ENCODE measurements at places on chromosomes 5 and 9.

DNA sequence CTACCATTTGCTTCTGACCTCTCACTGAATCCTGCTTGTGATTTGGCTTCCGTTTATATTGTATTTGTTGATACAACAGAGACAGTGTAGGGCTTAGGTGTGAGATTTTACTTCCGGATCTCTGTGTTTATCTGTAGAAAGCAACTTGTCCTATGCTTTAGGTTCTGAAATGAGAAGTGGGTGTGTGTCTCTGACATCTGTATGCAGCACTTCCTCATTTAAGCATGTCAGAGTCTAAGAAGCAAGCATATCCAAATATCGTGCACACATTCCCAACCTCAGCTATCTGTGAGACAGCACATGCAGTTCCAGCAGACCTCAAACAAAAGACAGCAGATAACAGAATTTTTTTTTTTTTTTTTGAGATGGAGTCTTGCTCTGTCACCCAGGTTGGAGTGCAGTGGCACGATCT lies 16.3 kb downstream of the KLF9 start:
- no peak for DNase-seq

DNA sequence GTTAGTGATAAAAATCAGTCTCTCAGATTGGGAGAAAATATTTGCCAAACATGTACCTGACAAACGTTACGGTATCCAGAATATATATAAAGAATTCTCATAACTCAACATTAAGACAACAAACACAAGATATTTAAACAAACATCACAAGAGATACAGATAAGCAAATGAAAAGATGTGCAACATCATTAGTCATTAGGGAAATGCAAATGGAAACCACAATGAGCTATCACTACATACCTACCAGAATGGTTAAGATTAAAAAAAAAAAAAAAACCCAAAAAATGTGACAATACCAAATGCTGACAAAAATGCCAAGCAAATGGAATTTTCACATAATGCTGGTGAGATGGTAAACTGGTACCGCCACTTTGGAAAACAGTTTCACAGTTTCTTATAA lies 15.4 kb downstream of the CERT1 start:
- no peak for DNase-seq

DNA sequence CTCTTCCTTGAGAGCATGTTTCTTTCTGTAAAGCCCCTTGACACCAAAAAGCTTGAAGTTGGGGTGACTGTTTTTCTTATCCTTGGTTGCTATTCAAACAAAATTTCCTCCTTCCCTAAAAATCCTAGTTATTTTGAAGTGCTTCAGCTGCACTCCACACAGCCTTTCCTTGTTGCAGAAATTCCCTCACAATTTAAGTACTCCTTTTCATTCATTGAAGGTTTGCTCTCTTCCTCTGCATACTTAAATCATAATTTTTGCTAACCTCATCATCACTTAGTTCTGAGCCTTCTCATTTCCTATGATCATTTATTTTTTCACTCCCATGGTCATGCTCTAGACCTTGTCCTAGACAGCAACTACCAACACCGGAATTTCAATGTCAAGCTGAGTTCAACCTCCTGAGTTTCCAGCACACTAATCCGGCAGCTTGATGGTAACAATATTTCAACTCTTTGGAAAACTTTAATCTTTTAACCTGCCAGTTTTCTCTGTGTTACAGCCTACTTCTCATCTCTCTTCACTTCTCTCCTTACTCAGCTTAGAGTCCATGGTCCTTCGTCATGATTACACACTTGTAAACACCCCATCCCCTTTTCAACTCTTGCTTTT lies 78.7 kb upstream of the ACTBL2 start:
- DNase-seq = no peak

- no peak for DNase-seq
Observed at GRCh38 chr5:143801252-143801939, 10.6 kb upstream of the HMHB1 start.

DNA sequence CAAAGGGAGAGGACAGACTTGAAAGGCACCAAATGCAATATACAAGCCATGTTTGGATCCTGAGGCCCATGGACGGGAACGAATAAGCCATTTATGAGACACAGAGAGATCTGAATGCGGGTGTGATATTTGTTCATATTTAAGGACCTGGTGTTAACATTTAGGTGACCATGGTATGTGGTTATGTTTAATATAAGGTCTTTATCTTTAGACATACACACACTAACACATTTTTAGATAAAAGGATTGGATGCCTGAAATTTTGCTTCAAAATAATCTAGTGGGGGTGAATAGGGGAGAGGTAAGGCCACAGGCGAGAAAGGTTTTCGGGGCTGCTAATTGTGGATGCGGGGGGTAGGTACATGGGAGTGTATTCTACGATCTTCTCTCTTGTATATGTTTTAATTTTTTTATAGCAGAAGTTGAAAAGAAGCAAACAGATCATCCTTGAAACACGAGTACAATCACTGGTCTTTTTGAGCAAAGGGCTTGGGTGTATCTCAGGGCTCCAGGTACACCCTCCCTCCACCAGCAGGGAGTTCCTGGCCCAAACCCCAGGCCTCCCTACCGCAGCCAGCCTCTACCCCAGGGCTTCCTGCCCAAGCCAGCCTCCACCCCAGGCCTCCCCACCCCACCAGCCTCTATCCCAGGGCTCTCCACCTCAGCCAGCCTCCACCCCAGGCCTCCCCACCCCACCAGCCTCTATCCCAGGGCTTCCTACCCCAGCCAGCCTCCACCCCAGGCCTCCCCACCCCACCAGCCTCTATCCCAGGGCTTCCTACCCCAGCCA lies 12.2 kb downstream of the AKNA start:
- DNase-seq = no peak

- DNase-seq = no peak
Observed at GRCh38 chr5:84383296-84383815, 1.3 kb downstream of the EDIL3 start.

GRCh38 chr5:73861313-73861988 lies 235.5 kb downstream of the ARHGEF28 start:
- no peak for DNase-seq

GRCh38 chr9:86713970-86714369 lies 233.3 kb downstream of the GAS1 start:
- DNase-seq = no peak

GRCh38 chr5:168434746-168435321 lies 51.4 kb upstream of the RARS1 start:
- no peak for DNase-seq

- DNase-seq = no peak
Observed at GRCh38 chr9:134216449-134216951, 52.1 kb upstream of the RNU6ATAC start.

DNA sequence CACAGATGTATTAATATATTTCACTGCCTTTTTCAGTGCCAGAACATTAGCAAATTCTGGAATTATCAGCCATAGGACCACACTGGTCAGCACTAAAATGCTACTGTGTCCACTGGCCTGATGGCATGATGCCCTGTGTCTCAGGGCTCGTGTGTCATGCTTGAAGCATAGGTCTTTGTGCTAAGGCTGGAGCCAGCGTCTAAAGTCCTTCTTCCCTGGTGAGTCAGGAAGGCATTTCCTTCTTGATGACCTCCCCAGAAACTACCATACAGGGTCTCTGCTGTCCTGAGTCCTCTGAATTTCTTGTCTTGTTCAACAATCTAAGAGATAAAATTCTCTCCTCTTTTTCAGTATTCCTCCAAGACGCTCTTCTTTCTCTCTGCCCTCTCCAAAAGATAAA lies 489.9 kb downstream of the PSAT1 start:
- no peak for DNase-seq

- DNase-seq = no peak
Observed at GRCh38 chr5:96986450-96986849, 50.6 kb downstream of the LNPEP start.

DNA sequence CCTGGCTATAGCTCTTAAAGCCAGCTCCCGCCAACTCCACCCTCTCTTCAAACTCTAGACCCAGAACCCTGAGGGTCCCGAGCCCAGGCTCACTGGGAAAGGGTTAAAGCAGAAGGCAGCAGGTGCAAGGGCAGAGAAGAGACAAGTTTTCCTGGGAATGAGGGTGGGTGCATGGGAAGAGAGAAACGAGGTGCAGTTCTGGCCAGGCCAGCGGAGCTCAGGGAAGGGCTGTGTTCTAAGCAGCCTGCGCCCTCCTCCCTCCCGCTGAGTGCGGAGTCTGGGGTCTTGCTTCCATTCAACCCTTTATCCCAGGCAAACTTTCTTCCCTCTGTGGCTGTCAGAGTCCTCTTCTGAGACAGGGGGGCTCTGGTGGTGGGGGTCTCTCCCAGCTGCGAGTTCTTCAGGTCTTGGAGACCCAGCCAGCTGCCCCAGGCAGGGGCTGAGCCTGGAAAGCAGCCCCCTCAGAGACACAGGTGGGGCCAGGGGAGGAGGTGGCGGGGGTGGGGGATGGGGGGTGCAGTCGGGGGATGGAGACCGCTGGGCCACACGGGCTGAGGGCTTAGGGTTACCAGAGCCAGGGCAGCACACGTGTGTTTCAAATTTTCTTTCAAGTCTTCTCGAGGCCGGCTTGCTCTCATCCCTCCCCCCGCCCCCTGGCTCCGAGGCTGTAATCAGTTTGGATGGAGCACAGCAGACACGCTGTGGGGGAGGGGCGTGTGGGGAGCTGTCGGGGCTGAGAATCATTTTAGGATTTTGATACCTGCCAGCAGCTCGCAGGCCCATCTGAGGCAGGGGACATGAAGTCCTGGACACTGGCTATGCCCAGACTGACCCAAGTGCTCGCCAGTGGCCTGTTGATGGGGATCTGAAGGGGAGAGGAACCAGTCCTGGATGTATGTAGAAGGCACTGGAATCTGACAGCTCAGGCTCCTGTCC lies 169.6 kb upstream of the SMIM23 start:
- no peak for DNase-seq

DNA sequence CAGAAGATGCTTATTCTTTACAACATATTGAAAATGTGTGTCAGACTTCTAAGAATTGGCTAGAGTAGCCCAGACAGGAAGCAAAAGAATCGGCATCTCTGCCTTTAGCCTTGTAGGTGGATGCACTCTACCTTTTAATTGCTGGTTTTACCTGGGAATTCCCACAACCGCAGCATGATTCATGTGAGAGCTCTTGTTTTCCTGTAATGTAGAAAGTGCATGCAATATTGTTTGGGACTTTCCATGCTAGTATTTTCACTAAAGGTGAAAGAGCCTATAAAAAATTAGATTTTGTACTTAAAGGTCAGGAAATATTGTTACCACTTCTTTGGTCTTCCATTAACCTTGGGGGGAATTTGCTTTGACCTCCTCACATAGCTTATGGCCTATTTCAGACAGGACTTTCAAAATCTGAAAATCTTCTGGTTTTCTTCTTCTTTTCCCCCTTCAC lies 89.8 kb downstream of the NTRK2 start:
- peak; percentile 12 for DNase-seq

DNA sequence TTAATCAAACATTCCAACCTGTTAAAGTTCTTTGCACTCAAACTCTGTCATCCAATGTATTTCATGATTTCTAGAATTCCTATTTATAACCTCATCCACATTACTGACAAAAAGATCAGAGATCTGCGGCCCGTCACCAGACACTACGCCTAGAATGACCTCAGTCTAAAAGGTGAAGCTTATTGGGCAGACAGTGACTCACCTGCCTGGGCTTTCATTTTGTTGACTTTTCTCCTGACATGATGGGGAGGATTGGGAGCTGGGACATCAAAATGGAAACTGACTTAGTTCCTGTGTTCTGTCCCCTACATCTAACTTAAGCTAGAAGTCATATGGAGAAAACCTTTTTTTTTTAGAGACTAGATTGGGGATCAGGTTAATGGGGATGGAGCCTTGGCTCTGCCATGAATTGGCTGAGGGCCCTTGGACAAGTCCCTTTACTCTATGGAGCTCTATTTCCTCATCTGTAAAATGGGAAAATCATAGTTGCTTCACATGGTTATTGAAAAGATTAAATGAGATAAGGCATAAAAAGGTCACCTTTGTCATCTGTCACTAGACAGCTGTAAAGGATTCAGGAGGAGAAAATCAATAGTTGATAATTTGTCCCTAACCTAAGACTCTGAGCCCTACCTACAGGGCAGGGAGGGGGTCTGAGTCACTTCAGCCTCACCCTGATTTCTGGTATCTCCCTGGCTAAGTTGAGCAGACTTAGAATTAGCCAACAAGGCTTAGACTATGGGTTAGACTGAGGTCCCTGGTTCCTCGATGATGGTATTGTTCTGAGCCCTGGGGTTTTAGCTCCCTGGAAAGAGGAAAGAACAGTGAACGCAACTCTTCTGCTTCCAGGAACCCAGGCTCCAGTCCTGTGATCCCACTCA lies 224.8 kb upstream of the TBC1D2 start:
- no peak for DNase-seq

DNA sequence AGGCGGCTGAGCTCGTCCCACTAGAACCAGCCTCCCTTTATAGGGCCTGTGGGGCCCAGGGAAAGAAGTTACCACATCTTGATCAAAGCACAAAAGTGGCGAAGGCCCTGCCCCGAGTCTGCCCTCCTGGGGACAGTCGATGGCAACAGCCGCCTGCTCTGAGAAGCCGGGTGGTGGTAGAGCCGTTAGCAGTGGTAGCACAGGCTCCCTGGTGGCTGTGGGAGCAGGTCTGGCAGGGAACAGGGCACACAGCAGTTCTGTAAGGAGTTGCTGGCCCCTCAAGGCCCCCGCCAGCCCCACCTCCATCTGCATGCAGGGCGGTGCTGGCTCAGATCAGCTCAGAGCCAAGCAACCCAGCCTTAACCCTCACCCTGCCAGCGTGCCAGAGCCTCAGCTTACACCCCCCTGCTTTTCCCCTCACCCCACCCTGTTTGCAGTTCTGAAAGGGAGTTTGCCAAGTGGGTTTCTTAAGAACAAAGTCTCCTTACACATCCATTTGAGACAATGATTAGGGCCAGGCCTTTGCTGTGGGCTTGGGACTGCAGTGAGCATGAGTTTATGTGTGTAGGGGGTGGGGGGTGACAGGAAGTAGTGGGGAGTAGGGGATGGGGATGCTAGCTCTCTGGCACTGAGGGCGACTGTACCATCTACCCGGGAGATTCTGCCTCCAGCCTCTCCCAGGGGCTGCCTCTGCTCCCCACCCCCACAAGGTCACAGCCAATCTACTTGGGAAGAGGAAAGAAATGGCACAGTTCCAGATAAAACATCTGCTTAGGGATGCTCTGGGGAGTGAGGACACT lies 11.8 kb downstream of the ACSL6 start:
- no peak for DNase-seq

- no peak for DNase-seq
Observed at GRCh38 chr9:110997847-110998246, 40.4 kb downstream of the LPAR1 start.

- no peak for DNase-seq
Observed at GRCh38 chr5:171622010-171622409, 163.6 kb upstream of the SMIM23 start.

All from kidney epithelial cell (primary cell).